H7 (cell line): ENCODE measurements at places on chromosomes 7 and 10. TPM values are rescaled to one million over a fixed set of nuclear protein-coding genes. Genes with fewer than 3 reads are reported as not detected.

- DNase-seq, result no peak
Measured at GRCh38 chr10:125599194-125599593, 83.8 kb downstream of the TEX36 start.

DNA sequence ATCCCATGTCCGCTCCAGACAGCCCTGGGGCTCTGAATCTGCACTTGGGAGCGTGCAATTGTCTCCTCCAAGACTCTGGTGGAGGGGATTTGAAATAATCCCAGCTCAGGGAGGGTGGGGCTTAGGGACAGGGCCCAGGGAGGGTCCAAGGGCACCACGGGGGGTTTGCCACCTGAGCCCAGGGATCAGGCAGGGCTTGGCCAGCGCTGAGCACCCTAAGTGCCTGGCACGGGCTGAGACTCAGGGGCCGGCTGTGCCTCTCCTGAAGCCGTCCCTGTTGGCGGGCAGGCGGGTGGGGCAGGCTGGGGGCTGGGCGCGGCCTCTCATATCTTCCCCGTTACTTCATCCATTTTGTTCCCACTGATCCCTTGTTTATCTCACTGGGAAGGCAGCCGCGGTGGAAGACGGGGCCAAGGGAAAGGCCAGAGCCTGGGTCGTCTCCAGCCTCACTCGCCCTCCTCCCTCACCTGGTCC is 41.8 kb upstream of the ELN start:
- peak; percentile 64 for DNase-seq

- DNase-seq, result peak; percentile 10
Measured at GRCh38 chr10:120735773-120736371, 115.3 kb upstream of the WDR11 start.

- DNase-seq, result no peak
Measured at GRCh38 chr10:131888186-131888604, 12.6 kb upstream of the PPP2R2D start.

DNA sequence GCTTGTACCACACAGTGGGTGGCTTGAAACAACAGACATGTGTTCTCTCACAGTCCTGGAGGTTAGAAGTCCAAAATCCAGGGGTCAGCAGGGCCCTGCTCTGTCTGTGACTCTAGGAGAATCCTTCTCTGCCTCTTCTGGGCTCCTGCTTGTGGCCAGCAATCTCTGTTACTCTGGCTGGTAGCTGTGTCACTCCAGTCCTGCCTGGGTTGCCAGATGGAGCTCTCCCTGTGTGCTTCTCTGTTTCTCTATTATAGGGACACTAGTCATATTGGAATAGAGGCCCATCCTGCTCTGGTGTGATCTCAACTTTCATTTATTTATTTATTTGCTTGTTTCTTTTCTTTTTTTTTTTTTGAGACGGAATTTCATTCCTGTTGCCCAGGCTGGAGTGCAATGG is 276.6 kb upstream of the GALNT17 start:
- no peak for DNase-seq

DNA sequence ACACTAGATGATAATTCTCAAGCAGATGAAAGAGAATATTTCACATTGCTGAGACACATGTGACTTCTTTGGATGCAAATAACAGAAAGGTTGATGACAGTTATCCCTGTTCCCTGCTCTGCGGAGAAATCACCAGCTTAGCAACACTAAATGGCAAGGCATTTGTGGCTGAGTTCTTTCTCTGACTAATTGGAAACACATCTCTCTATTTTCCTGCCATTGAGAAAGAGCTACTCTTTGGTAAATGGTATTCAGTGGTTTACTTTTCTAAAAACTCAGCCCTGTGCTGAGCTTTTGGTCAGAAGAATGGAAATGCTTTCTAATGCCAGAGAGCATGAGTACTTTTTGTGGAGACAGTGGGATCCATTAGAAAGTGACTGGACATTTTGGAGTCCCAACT is 771.4 kb downstream of the LRMDA start:
- DNase-seq, result no peak

DNA sequence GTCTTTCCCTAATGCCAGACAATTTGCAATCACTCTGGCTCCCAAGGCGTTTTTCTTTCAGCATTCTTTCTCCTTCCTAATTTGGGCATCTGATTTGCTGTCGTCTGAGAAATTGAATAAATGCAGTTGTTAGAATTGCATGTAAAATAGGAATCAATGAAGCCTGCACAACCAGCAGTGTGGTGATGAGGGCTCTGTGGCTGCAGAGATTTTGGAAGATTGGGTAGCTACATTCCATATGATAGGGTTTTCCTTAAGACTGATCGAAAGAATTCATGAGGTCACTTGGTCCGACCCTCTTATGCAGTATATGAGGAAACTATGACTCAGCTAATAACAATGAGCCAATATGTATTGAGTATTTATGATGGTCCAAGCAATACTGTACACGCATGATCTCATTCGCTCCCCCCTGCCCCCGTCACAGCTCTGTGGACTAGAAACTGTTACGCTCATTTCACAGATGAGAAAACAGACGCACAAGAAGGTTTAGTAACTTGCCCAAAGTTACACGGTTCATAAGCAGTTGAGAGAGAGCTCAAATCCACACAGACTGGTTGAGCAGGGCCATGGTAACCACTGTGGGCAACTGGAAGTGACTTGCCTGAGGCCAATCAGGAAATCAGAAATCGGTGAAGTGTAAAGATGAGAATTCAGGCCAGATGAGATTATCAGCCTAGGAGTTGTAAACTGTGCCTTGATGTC is 527.2 kb downstream of the GATA3 start:
- DNase-seq, result no peak

- DNase-seq, result no peak
Measured at GRCh38 chr7:126223729-126224128, 1029.0 kb downstream of the GRM8 start.

DNA sequence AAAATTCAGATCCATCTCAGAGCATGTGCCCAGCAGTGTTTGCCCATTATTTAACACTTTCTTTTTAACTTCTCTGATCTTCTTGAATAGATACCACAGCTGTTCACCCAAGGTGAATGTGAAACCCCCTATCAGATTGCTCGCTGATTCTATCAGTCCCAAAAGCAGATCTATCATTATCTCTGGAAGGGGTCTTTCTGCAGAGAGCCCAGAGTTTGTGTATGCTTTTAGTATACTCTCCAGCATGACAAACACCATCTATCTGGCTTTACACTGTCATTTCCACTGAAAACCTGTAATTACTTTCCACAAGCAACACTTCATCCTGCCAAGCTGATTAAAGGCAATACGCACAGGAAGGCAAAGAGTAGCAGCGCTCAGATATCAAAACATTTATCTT is 168.2 kb downstream of the CACNA2D1 start:
- no peak for DNase-seq

- peak; percentile 28 for DNase-seq
Measured at GRCh38 chr10:1172256-1172984, 116.2 kb downstream of the WDR37 start.

DNA sequence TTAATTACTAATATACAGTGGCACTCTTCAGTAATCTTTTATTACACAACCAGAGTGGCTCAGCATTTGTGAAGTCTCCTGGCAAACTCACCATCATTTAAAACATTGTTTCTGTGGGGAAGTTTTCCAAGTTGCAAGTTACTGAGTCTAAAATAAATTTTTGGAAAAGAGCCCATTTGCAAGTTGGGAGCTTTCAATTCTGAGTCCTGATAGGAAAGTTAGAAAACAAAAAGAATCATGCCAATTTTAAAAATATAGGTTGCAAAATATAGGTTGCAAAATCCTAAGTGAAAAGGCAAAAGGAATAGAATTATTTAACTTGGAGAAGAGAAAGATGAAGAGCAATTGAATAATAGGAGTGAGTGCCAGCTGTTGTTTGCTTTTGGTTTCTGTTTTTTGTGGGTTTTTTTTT is 378.8 kb upstream of the C7orf33 start:
- no peak for DNase-seq

DNA sequence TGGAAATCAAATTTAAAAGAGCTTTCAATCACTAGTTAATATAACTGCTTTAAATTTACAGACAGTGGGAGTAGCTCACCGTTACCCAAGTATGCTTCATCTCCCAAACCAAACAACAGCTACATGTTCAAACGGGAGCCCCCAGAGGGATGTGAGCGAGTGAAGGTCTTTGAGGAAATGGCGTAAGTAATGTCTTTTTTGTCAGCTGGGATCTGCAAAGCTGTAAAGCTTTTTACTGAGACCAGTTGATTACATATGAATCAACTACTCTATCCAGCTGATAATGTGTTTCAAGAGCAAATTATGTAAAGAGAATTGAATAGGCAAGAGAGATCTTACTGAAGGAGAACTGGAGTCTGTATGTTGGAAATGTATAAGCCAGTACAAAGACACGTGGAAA is 116.2 kb downstream of the GLCCI1 start:
- DNase-seq, result no peak

- peak; percentile 59 for DNase-seq
Measured at GRCh38 chr10:48470115-48470892, 134.6 kb downstream of the ARHGAP22 start.

GRCh38 chr10:12841826-12842225 is 159.7 kb downstream of the CCDC3 start:
- DNase-seq, result no peak

- DNase-seq, result no peak
Measured at GRCh38 chr7:92644406-92645113, 54.4 kb upstream of the FAM133B start.

DNA sequence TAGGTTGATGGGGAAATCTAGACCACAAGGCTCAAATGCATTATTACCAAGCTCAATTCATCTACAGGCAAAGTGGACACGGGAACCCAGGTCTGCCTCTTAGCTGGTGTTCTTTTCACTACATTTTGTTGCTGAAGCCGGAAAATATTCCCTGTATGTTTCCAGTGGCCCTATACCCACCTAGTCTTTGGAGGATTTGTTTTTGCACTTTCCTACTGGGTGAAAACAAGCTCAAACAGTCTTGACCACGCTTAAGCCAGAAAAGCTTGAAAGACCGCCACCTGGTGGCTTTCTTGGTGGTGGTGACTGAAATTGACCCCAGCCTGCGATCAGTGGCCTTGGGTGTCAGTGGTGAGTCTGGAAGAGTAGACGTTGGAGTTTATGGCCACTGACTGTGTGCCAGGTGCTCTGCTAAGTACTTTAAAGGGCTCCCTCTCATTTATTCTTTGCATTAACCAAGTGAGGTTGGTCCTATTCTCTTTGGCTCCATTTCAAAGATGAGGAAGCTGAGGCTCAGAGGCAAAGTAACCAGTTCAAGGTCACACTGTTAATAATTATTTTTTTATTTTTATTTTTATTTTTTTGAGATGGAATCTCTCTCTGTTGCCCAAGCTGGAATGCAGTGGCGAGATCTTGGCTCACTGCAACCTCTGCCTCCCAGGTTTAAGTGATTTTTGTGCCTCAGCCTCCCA is 11.1 kb upstream of the CRTAC1 start:
- DNase-seq, result peak; percentile 76

The GPR22 gene
- total RNA-seq, result not detected in 2 replicates

The TRIM50 gene
- total RNA-seq, result 0.11 TPM in 1 of 2 replicates, not detected in the other

The CNPY1 gene
- 1.5 and 2.4 TPM in 2 replicates for total RNA-seq

The IFIT1 gene
- total RNA-seq, result 3.7 and 4.0 TPM in 2 replicates

The TDRD1 gene
- 0.14 and 0.26 TPM in 2 replicates for total RNA-seq

The ZNF32 gene
- 24.8 and 27.5 TPM in 2 replicates for total RNA-seq

The OGDHL gene
- 26.3 and 31.9 TPM in 2 replicates for total RNA-seq

The IPMK gene
- total RNA-seq, result 15.8 and 27.6 TPM in 2 replicates

The GPR26 gene
- 0.03 and 0.07 TPM in 2 replicates for total RNA-seq

The ACBD7 gene
- total RNA-seq, result 2.0 and 6.1 TPM in 2 replicates
